ENCODE measurements at places on chromosomes 1 and 21.

GRCh38 chr1:178119628-178120027 is 25.7 kb downstream of the RASAL2 start:
- no peak for DNase-seq

GRCh38 chr21:45355573-45355972 is 49.4 kb upstream of the COL18A1 start:
- no peak for DNase-seq

DNA sequence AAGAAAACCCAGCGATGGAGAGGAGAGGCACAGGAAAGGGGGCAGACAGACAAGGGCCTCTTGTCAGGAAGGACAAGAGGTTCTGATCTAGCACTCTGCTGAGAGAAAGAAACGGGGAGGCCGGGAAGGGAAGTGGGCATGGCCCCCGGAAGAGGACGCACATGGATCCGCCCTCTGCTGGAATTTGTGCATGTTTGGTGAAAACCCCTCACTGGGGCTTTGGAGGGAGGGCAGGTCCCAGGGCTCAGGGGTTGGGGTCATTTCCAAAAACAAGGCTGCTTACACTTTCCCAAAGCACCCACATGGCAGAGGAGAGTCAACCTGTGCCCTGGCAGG is 32.4 kb upstream of the ECE1 start:
- no peak for DNase-seq

GRCh38 chr1:150909585-150910180 is 16.5 kb upstream of the SETDB1 start:
- DNase-seq: no peak

DNA sequence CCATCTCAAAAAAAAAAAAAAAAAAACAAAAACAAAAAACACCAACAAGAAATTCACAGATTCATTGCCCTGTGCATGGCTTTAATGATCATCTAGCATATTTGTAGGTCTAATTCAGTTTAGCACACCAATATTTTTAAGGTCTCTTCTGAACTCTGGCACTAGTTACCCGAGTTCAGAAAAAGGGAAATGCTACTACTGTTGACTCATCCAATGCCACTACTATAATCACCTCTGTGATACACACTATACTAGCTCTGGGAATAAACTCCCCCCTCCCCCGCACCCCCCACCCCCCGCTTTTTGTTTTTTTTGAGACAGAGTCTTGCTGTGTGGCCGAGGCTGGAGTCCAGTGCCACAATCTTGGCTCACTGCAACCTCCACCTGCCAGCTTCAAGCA is 55.6 kb downstream of the FBXO42 start:
- no peak for DNase-seq

DNA sequence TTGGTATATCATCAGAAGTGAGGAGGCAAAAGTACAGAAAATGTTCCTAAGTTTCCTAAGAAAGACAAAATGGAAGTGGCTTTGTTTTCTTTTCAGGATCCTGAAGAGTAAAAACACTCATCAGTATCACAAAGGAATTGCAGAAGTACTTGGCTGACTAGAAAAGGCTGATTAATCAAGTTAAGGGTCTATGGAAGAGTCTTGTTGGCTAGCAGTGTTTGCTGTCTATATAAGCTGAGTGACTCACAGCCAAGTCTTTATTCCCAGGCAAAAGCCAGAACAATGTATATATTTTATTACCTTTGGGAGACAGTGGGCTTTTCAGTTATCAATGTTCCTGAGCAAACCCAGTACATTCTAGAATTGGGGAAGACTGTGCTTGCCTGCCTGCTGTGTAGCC is 777.0 kb downstream of the PLA2G4A start:
- DNase-seq: no peak

DNA sequence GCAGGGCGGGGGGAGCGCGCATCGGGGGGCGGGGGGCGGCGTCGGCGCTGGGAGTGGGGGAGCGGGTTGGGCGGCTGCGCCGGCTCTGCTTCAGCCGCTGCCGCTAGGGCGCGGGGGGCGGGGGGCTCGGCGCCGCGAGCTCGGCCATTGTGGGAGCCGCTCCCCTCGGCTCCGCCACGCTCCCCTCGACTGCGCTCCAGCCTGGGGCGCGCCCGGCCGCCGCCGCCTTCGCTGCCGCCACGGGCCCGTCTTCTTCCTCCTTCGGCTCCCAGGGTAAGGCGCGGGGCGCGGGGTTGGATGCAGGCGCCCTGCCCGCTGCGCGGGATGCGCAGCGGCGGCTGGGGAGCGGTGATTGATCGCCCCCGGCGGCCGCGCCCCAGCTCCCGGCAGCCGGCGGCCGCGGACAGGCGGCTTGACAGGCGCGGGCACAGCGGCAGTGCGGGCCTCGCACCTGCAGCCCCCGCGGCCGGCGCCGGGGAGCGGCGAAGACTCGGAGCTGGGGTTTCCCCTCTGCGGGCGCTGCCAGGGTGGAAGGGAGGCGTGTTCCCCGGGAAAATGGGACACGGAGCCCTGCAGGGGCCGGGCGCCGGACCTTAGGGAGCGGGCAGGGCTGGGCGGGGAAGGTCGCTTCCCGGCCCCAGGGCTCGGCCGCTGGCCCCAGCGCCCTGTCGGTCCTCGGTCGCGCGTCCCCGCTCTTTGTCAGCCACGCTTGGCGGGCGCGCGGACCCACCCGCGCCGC is 55.3 kb downstream of the NDUFS5 start:
- peak; percentile 74 for DNase-seq

- DNase-seq: no peak
Observed at GRCh38 chr1:194830387-194830786, 1644.0 kb upstream of the B3GALT2 start.

DNA sequence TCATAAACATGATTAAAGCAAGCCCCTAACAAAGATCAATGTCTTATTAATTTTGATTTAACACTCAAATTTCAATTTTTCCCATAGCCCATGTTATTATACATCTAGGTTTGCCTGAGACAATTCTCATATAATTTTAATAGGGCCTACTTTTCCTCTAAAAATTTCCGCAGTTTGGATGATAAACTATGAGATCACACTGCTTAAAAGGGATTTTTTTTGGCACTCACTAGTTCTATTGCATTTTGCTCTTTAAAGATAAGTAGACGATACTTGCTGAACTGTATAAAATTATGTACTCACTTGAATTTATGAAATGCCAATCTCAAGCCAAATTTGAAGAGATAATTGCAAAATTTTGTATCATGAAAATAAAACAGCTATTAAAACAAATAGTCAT is 480.4 kb upstream of the ZRANB2 start:
- DNase-seq: no peak

DNA sequence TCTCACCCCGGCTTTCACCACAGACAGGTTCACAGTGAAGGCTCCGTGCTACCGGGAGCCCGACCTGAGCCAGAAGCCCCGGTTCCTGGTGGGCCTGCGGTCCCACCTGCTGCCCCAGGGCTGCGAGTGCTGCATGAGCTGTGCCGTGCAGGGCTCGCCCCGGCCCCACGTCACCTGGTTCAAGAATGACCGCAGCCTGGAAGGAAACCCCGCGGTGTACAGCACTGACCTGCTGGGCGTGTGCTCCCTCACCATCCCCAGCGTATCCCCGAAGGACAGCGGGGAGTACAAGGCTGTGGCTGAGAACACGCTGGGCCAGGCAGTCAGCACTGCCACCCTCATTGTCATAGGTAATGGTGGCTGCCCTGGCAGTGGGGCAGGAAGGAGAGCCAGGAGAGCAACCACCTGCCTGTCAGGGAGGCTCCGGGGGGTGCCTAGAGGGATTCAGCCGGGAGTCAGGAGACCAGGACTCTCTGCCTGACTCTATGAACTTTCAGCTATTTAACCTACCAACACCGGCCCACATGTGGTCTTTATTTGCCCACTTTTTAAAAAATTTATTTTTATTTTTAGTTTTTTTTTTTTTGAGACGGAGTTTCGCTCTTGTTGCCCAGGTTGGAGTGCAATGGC is 36.4 kb downstream of the IGFN1 start:
- peak; percentile 41 for DNase-seq

GRCh38 chr1:90710579-90711536 is 6.2 kb downstream of the BARHL2 start:
- no peak for DNase-seq

DNA sequence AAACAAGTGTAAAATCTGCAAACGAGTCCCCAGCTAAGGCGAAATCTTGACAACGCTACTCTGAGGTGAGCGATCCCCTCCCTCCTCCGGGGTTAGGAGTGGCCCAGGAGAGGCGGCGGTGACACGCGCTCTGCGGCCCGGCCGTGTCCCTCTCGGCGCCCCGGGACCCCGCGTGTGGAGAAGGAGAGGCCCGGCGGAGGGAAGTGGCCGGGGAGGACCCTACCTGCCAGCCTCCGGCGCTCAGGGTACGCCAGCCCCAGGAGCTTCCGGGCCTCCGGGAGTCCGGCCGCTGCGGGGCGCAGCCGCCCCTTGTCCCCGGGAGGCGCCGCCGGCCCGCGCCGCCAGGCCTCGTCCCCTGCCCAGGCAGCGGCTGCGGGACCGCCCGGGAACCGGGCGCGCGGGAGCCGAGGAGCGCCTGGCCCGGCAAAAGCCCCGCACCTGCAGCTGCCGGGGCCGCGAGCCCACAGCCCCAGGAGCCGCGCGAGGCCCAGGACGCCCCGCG is 543 bp downstream of the ABCB10 start:
- DNase-seq: peak; percentile 84

GRCh38 chr1:42922687-42923366 is 35.8 kb downstream of the SLC2A1 start:
- peak; percentile 90 for DNase-seq

- no peak for DNase-seq
Observed at GRCh38 chr1:210456731-210457255, 128.1 kb downstream of the HHAT start.

DNA sequence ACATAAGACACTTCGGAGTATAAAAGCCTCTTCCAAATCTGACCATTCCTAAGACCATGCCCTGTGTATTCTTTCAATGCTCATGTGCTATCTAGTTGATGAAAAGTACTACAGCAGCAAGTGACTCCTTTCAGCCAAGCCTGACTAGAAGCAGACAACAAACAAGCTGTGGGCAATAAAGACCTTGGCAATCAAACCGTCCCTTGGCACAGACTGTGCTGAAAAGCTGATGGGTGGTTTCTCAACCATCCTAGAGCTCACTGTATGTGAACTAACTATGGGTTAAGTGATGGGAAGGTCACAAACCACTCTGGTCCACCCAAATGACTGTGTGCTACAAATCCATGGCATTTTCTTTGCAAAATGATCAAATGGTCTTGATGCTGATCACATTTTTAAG is 94.0 kb downstream of the KIAA0319L start:
- no peak for DNase-seq

- no peak for DNase-seq
Observed at GRCh38 chr1:234645964-234646363, 36.0 kb upstream of the IRF2BP2 start.

DNA sequence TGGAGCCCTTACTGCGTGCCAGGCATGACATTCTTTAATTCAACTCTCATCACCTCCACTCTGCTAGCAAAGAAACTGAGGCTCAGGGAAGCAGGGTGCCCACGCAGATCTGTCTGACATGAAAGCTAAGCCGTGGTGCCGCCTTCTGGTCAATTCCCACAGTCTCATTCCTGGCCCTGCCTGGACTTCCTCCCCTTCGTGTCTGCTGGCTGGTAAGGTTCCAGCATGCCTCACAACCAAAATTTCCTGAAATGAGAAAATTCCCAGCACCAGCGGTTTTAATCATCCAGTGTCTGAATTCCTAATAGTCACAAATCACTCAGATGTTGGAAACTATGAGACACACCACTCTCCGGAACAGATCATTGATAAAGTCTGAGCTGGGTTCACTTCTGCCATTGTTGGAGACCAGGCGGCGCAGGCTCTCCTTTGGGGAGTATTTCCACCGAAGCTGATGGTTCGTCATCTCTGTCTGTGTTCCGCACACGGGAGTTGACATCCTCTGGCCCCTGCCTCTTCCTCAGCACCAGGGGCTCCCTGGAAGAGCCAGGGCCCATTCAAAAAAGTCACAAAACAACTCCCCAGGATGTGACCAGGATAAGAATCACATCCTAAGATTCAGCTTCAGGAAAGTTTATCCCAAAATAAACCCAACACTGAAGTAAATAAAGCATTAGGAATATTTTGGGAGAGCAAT is 167.7 kb downstream of the PLPP3 start:
- DNase-seq: no peak

- no peak for DNase-seq
Observed at GRCh38 chr1:234918961-234919761, 209.5 kb downstream of the TOMM20 start.

DNA sequence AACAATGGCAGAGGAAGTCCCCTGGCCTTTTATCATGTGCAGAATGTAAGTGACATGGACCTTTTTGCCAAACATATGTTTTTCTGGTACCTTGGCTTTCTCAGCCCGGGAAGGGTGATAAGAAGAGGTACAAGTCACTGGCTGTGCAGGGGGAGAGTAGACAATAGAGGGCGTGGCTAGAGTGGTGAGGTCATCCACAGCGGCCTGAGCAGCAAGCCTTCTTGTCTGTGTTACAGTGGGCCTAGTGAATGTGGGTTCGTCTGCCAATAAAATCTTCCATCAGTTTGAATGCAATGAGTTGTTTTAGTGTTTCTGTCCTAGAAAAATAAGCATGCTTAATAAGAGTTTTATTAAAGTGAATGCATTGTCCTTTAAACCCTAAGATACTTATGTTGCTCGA is 59.0 kb upstream of the PGD start:
- DNase-seq: no peak

DNA sequence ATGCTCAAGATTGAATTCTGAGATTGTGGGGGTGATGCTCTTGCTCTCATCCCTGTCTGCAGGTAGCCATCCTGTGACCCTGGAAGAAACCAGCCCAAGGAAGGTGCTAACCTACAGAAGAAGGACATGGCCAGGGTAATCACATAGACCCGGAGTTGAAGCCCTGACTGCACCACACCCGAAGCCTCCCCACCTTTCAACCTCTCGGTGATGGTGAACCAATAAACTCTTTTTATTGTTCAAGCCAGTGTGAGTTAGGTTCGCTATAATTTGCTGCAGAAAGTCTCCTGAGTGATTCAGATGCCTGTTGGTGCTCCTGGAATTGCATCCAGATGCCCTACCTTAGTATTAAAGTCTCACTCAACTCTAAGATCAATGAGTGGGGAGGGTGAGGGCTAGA is 163.6 kb downstream of the PLPP3 start:
- no peak for DNase-seq

GRCh38 chr1:97366984-97367383 is 553.9 kb downstream of the DPYD start:
- no peak for DNase-seq

GRCh38 chr21:42819861-42820615 is 59.3 kb downstream of the WDR4 start:
- no peak for DNase-seq

DNA sequence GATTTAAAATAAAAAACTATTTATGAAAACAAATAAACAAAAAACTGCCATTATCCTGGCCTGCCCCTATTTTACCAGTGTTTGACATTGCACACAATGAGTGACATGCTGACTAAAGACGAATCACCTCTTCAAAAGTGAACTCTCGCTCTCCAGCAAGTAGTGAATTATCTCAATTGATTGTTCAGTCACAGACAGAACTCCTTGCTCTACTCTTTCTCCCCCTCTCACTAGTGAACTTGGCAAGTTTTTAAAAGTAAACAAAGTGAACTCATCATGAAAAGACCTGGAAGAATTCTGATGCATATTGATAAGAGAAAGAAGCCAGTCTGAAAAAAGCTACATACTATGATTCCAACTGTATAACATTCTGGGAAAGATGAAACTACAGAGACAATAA is 4.7 kb upstream of the C1orf52 start:
- no peak for DNase-seq

- DNase-seq: no peak
Observed at GRCh38 chr1:25526753-25527152, 16.7 kb upstream of the LDLRAP1 start.

GRCh38 chr1:229896306-229896705 is 170.7 kb upstream of the GALNT2 start:
- DNase-seq: no peak
